ENCODE measurements at places on chromosomes 4 and X.

DNA sequence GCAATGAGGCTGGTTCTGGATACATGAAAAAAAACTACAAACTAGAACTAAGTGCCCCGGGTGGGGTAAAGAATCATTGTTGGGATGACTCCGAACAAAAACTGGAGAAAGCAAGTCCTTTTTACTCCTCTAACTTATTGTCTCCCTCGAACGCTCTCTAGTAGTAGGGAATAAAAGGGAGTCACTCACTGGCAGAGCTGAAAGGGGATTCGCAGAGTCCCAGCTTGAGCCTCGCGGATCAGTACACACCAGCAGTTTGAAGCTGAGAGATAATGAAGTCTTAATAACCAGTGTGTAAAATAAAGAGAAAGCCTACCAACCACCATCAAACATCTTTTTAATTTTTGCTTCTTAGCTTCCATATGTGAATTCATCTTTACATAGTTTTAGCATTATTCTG is 521.9 kb upstream of the ARX start:
- no peak for DNase-seq

DNA sequence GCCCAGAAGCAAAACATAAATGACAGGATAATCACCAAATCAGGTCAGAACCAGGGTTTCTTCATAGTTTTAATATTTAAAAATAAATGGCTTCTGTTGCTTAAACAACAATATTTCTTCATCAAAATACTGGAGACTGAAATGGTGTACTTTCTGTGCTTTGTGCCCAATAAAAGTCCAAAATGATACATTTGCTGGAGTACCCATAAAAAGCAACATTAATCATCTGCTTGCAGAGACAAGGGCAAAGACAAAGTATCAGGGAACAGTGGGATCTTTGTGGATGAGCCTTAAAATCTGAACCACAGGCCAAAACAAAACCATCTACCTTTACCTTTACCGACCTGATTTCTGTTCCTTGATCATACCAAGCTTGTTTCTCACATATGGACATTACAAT is 683.9 kb upstream of the ATOH1 start:
- no peak for DNase-seq

GRCh38 chr4:168409089-168409801 is 71.0 kb downstream of the DDX60L start:
- no peak for DNase-seq

DNA sequence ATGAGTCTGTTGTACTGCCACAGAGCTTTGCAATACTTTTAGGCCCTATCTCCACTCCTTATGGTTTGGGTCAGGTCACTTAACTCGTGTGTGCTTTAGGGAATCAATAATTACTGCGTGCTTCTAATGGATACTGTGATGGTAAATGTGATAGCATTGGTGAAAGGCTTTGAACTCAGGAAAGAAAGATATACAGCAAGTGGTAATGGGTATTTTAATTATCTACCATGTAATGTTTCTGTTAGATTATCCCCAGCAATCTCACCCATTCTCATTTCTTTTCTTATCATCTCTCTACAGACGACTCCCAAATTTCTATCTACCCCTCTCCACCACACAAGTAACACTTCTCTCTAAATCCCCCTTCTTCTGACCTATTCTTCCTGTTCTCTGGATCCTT is 128.6 kb downstream of the GPC3 start:
- DNase-seq, result no peak

GRCh38 chrX:134633832-134634231 is 24.4 kb downstream of the PLAC1 start:
- no peak for DNase-seq

GRCh38 chr4:152079543-152080293 is 318.9 kb upstream of the GATB start:
- DNase-seq, result no peak

DNA sequence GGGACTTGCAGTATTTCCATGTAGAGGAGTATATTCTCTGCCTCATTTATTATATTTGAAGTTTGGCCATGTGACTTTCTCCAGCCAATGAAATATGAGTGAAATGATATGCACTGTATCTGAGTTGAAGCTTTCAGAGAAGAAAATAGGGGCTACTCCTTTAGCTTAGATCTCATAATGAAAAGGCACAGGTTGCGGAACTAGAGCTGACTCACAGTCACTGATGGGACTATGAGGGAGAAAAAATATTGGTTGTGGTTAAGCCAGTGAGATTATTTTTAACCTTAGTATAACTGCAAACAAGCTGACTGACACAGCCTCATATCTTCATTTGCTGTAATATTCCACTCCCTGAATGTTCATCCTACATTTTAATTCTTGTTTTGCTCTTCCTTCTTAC is 1104.3 kb downstream of the RPA4 start:
- no peak for DNase-seq

GRCh38 chr4:3213106-3213425 is 35.9 kb upstream of the MSANTD1 start:
- no peak for DNase-seq

DNA sequence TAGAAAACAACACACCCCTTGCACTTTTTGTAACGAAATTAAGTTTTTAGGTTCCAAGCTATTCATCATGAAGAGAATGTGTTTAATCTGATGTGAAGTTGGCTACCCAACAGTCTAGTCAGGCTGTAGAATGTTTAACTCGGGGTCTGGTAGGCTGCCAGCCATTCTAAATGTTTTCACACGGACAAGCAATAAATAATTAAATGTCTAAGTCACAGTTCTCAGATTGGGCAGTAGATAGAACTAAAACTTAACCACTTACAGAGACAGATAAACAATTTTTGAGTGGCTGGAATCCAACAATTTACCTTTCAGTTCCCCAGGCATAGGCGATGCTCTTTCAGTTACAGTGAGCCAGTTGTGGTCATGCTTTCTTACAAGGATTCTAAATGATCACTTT is 66.5 kb downstream of the CHIC2 start:
- DNase-seq, result no peak

All from endothelial cell (in vitro differentiated cells).